Foreskin fibroblast (primary cell): ENCODE measurements at places on chromosomes 5 and 9.

DNA sequence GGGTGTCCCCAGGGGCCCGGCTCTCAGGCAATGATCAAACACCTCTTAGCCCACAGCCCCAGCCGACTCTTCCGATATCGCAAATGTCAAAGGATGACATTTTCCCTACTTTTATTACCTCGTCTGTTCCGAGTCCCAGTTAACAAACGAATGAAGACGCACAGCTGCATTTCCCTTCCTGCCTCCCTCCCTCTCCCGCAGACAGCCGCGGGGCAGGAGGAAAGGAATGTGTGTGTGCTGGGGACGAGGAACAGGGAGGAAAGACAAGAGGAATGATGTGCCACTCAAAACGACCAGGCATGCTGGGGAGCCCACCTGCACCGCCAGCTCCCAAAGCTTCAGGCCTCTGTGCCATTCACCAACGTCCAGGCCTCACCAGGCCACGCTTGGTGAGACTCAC is 125.9 kb upstream of the SARDH start:
- peak; percentile 58 for DNase-seq

DNA sequence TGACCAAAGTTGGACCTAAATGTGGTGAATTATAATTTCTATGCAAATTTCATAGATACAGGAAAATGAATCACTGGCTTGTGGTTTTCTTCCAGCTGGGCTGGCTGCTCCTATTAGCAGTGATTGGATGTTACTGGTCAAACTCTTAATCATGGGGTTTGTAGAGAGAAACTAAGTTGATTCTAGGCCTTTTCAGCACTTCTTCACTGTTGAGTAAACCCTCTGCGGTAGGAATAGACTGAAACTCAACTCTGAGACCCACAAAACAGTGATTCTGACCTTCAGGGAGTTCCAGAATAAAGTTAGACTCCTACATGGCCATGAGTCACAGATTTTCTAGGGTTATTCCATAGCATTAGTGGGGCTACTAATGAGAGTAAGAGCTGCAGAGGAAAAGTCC is 47.9 kb upstream of the FKTN start:
- peak; percentile 47 for DNase-seq

GRCh38 chr5:91313757-91314673 is 69.1 kb downstream of the ARRDC3 start:
- DNase-seq: peak; percentile 95

DNA sequence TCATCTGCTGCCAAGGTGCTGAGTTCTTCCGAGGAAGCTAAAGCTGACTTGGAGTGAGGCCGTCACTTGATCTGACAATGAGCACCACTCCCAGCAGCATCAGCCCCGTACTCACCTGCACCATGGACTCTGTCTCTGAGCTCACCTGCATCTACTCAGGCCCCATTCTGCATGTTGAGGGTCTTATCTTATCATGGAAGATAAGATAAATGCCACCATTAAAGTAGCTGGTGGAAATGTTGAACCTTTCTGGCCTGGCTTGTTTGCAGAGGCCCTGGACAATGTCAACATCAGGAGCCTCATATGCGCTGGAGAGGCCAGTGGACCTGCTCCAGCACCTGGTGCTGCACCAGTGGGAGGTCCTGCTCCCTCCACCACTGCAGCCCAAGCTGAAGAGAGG is 35.0 kb upstream of the HMGCS1 start:
- DNase-seq: no peak

DNA sequence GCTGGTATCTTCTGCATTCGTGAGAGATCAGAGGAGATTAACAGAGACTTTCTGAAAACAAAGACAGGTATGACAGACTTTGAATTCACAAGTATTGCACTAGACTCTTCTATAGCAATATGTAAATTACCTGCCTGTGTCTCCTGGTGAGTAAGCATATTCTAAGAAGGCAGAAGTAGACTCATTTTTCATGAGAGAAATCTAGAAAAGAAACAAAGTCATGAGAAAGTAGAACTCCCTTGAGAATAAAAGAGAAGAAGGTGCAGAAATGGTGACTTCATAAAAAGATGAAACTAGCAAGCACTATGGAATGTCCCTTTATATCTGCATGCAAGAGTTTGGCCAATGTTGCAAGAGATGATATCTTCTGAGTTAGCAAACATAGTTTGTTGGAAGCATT is 419.8 kb downstream of the DMRT2 start:
- no peak for DNase-seq

DNA sequence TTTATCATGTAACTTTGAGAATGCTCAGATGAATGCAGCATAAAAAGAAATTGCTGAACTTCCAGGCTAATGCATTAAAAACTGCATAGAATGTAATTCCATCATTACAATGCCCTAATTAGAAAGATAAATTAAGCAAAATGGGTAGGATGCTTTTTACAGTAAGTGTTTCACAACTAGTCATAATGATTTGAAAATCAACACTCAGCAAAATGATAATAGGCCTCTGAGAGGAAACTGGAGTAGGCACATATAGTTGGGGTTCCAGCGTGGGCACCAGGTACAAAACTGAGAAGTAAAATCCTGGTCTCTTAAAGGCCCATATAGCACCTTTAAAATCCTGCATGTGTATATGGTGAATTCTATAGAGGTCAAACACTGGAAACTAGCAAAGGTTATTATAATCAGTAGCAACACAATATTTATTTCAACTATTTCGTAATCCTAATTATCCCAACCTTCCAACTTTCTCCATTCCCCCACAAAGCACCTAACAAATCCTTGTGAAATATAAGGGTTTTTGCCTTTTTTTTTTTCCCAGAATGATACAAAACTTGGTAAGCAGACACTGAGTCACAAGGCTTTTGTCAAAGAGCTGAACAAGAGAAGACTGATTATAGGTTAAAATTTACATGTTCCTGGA is 108.0 kb upstream of the NR5A1 start:
- DNase-seq: no peak

- peak; percentile 48 for DNase-seq
These were observed 87.5 kb upstream of the RANBP3L start for GRCh38 chr5:36389245-36389644.

GRCh38 chr5:111932628-111933027 is 175.6 kb upstream of the NREP start:
- no peak for DNase-seq

DNA sequence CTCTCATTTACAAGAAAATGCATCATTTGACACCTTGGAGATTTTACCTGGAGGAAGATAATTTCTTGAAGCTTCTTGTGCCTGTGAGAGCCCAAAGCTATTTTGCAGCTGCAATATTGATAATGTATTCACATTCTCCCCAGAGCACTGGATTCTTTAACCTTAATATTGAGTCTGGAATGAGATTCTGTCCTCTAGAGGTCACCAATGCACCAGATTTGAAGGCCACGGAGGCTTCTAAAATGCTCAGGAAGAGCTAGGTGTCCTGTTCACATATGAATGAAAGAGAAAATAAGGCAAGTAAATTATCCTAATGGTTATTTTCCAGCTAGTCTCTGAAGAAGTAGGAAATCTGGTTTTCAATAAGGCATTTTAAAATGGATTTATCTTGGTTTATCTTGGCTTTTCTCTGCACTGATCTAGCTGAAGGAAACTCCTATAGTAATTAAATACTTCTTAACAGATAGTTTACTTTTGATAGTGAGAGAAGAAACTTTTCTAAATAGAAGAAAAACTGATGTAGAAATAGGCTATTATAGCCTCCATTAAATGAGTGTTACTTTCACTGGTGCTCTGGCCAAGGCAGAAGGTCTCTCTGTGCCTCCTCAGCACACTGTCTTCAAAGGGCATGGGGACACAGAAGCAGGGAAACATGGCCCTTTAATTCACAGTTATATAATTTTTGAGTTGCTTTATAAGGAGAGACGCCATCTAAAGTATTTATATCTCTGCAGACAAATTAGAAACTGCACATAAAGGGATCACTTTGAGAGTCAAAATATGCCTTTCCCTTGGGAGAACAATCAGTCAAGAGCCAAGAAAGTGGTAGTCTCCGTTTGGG is 297.0 kb upstream of the ACTBL2 start:
- DNase-seq: peak; percentile 62

DNA sequence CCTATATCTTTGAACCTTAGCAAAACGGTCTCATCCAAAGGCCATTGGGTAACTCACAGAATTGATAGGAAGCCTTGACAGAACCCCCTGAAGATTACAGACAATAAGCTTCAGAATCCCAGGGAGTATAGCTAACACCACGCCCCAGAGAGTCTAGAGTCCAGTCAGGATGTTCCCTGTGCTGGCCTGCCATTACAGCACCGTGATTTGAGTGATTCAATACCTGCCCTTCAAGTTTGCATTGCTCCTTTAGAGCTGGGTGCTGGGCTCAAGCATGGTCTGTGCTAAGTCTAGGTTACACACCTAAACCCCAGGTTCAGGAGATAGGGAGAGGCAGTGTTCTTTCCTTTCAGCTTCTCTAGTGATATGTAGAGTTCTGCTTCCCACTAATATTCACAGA is 90.5 kb downstream of the RASEF start:
- no peak for DNase-seq

GRCh38 chr5:82290908-82291307 is 12.8 kb upstream of the RPS23 start:
- no peak for DNase-seq
